ENCODE measurements at places on chromosomes 12 and 14. TPM values are rescaled to one million over a fixed set of nuclear protein-coding genes. Genes with fewer than 3 reads are reported as not detected.

The SCN8A gene
- total RNA-seq: 0.91 TPM

The KLHL33 gene
- 0.13 TPM for total RNA-seq

The LBHD2 gene
- total RNA-seq: not detected

The EGLN3 gene
- 13.1 TPM for total RNA-seq

The ANO4 gene
- not detected for total RNA-seq

The RPL36AL gene
- 319 TPM for total RNA-seq

The NYNRIN gene
- total RNA-seq: 0.26 TPM

The CRACR2A gene
- total RNA-seq: 34.5 TPM

The BCL11B gene
- 106 TPM for total RNA-seq

The GXYLT1 gene
- 7.3 TPM for total RNA-seq

The ARG2 gene
- 1.2 TPM for total RNA-seq

The INTS13 gene
- total RNA-seq: 44.7 TPM

All from activated naive CD4-positive, alpha-beta T cell treated with anti-CD3 and anti-CD28 coated beads, Interleukin-2, amount 10 ng/mL, durations not matched to agents 5 hours and 36 hours (primary cell).